ENCODE measurements at places on chromosomes 16 and 17. TPM values are rescaled to one million over a fixed set of nuclear protein-coding genes. Genes with fewer than 3 reads are reported as not detected.

Gene KIF18B
- total RNA-seq, result 0.16 TPM

DNA sequence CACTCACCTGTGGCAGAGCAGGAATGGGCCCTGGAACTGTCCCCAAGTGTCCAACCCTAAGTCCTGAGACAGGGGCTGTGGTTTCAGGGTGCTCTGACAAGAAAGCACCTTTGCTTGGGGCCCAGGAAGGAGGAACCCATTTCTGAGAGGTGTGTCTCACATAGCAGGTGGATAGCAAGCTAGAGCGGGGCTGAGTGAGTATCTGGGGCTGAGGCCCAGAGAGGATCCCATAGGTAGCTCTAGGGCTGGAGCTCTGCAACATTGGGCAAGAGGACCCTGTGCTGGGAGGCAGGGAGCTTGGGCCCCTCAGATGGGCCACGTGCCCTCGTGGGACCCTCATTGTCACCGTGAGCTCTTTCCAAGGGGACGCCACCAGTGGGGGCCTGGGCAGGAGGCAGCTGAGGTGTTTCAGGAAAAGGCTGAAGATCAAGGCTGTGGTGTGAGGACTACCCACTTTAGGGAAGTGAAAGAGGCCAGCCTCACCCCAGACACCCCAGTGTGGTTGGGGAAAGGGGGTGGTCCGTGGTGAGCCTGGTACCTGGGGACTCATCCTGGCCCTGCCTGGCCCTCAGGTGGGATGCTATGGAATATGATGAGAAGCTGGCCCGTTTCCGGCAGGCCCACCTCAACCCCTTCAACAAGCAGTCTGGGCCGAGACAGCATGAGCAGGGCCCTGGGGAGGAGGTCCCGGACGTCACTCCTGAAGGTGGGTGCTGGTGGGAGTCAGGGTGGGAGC, 5.3 kb downstream of the DEF8 start:
- DNase-seq, result no peak

DNA sequence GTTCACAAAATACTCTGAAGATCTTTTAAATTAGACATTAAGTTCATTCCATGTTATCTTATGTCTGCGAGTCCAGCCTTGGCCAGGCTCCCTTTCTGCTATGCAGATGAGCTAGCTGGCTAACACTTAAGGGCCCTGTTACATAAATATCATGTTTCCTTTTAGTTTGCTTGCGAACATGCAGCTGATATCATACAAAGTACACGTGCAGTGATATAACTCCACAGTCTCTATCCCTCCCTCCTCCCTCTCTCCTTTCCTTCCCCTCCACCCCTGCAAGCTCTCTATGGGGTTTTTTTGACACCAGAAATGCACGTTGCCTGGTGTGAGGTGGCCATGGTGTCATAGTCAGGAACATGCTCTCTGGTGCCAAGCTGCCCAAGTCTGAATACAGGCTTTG, 46.1 kb downstream of the ARHGAP17 start:
- DNase-seq, result no peak

- DNase-seq, result no peak
Measured at GRCh38 chr17:65039336-65039988, 17.1 kb downstream of the GNA13 start.

GRCh38 chr17:8665684-8666083, 35.2 kb upstream of the MYH10 start:
- no peak for DNase-seq

DNA sequence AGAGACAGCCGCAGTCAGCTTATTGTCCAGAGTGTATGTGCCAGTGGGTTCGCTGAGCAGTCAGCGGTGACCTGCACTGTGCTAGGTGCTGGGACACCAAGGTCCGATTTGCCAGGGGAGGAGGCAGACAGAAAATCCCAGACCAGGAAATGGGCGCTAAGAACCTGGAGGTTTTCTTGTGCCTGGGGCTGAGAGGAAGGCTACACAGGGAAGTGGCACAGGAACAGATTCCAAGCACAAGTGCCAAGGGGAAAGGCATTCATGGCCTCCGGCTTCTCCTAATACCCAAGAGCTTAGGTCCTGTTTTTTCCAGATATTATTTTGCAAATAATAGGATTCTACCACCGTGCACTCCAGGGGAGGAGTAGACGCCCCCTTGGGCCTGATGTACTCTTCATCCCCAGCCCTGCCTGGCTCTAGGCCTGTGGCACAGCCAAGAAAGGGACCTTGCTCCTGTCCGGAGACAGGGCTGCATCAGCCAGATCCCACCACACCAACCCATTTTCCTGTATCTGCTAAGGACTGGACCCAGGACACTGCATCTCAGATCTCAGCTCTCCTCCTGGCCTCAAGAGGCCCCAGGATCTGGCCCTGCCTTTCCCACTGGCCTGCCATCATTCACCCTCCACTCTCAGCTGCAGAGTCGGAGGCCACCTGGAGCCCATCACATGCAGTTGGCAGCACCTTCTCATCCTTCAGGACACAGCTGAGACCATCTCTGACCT, 187.2 kb downstream of the NTN1 start:
- no peak for DNase-seq

Measured in occipital lobe (tissue), 3 donors.